Activated T-helper 1 cell treated with anti-CD3 and anti-CD28 coated beads, Interleukin-2, amount 50 U/mL, for 16 hours (primary cell): ENCODE measurements at places on chromosomes 2 and 18.

- no peak for DNase-seq
Observed at GRCh38 chr2:235066895-235067294, 115.1 kb downstream of the SH3BP4 start.

GRCh38 chr2:100423631-100424030, 6.2 kb upstream of the CHST10 start:
- DNase-seq, result no peak

GRCh38 chr2:10548626-10549025, 100.5 kb upstream of the ODC1 start:
- no peak for DNase-seq

- no peak for DNase-seq
Observed at GRCh38 chr2:152874955-152875354, 156.5 kb downstream of the ARL6IP6 start.

GRCh38 chr2:207993151-207993763, 32.1 kb downstream of the PLEKHM3 start:
- DNase-seq, result no peak

GRCh38 chr2:22003270-22003669, 879.5 kb downstream of the TDRD15 start:
- DNase-seq, result no peak

- no peak for DNase-seq
Observed at GRCh38 chr2:240707043-240707756, 15.5 kb downstream of the AQP12A start.

GRCh38 chr18:75624869-75625268, 197.4 kb upstream of the SMIM21 start:
- no peak for DNase-seq

GRCh38 chr2:174873471-174873870, 109.2 kb upstream of the CHRNA1 start:
- no peak for DNase-seq

DNA sequence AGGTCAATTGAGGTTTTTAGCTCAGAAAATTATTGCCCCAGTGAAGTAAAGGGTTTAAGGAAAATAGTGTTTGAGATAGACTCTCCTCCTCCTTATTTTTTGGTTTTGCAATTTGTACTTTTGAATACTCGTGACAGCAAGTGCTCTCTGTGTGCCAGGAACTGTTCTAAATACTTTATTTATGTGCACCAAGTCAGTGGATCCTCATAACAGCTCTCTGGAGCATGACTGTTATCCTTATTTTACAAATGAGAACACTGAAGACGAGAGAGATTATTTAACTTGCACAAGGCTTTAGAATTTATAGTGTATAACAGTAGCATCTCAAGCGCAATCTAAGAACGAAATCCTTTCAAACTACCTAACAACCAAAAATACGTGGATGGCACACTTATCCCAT, 24.7 kb downstream of the BABAM2 start:
- DNase-seq, result no peak

GRCh38 chr2:180122874-180123273, 115.8 kb upstream of the CWC22 start:
- no peak for DNase-seq

DNA sequence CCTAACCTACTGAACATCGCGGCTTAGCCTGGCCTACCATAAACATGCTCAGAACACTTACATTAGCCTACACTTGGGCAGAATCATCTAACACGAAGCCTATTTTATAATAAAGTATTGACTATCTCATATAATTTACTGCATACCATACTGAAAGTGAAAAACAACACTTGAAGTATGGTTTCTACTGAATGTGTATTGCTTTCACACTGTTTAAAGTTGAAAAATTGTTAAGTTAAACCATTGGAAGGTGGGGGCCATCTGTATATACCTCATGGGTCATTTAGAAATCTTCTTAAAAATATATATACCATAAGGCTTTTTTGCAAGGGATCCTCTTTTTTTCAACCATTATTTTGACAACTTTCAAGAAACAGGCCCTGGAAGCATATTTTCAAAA, 16.5 kb downstream of the RNF149 start:
- no peak for DNase-seq

DNA sequence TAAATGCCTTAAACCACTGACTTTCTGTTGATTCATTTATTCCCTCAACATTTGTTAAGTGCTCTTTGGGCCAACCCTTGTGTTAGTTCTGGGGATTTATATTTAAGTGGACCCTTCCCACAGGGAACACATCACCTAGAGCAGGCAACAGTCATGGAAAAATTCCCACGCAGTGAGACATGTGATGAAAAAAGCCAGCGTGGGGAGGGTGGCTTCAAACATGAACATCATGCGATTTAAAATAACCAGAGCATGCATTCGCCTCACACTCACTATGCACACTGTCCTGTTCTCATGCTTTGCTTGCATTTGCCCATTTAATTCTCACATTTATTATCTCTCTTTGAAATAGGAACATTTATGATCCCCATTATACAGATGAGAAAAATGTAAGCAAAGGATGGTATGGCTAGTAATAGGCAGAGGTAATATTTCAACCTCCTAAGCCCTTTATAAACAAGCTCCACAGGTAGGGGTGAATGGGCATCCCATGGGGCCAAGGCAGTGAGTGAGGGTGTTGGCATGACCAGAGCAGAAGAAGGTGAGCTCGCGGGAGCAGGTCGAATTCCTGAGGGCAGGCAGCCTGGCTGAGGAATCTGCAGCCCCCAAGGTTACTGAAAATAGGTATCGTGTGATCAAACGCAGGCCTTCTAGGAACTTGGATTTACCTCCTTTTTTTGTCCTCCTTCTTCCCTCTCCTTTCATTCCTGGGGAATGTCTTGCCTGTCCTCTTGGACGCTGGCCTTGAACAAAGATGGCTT, 297.8 kb downstream of the MYCN start:
- no peak for DNase-seq

- DNase-seq, result no peak
Observed at GRCh38 chr2:170567429-170567828, 147.7 kb upstream of the SP5 start.

GRCh38 chr2:13390676-13391075, 673.9 kb downstream of the TRIB2 start:
- no peak for DNase-seq

- no peak for DNase-seq
Observed at GRCh38 chr18:35888329-35888728, 84.2 kb upstream of the RMP24 start.

- DNase-seq, result peak; percentile 40
Observed at GRCh38 chr18:48410095-48410920, 1.1 kb upstream of the ZBTB7C start.

DNA sequence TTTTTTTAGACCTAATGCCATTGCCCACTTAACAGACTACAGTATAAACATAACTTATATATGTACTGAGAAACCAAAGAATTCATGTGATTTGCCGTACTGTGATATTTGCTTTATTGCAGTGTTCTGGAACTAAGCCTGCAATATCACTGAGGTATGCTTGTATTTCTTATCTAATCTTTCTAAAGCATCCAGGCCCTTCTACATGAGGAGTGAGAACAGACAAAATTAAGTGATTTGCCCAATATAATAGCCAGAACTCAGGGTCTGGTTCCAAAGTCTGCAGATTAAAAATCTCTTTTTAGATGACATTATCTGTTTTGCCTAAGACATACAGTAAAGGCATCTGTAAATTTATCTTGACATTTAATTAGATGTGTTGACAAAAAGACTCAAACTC, 41.9 kb downstream of the BMPR2 start:
- DNase-seq, result no peak

DNA sequence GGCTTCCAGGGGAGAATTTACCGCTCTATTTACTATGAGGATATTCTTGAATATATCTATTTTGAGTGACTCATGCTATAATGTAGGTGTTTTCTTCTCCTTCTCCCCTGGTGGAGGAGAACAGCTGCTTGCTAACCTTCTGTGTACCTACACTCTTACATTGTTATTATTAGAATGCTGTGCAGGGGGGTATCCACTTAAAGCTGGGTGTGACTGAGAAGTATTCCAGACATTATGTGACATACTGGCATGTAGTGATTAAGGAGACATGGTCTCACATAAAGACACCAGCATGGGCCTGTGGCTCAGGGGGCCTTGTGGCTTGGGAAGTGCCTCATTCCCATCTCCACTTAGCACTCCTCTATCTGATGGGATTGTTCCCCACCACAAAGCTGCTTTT, 287.9 kb downstream of the PTPRM start:
- no peak for DNase-seq

GRCh38 chr2:206824993-206825392, 59.6 kb downstream of the FASTKD2 start:
- no peak for DNase-seq
